Lower leg skin (tissue), 4 donors: ENCODE measurements at places on chromosomes 7 and 10.

DNA sequence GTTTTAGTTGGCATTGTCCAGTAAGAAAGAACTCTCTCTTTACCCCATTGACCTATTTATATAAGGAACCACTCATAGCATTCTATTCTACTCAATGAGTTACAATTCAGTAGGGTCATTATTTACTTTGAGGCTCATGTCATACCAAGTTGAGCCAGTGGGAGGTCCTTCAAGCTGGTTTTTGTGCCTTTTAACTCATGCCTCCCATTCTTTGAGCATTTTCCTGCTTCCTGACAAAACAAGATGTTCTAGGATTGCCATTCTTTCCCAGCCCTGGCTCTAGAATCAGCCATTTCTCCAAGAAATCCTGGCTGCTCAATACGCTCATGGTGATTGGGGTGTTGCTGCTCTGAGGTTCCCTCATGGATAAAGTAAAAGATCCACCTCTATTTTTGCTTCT is 250.1 kb downstream of the ABCA13 start:
- DNase-seq, result no peak

- no peak for DNase-seq
These were observed 317.1 kb upstream of the NPVF start for GRCh38 chr7:25545124-25546008.

DNA sequence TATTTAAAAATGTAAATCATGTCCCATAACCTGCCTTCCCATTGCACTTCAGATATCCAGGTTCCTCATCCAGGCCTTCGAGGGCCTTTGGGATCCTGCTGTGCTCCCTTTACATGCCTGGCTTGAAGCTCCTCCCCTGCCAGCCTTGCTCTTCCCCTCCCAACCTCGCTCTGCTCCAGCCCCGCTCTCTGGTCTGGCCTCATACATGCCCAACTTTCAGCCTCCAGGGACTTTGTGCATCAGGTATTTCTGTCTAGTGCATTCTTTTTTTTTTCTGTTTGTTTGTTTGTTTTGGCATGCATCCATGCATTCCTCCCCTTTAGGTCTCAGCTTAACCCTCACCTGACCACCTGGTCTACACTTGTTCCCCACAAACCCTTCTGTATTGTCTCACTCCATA is 160.3 kb downstream of the SNX10 start:
- no peak for DNase-seq

- DNase-seq, result no peak
These were observed 223.2 kb downstream of the PRKG1 start for GRCh38 chr10:51297438-51297837.

- DNase-seq, result no peak
These were observed 18.2 kb upstream of the MYH16 start for GRCh38 chr7:99254390-99254789.

GRCh38 chr7:92680442-92680841 is 90.3 kb upstream of the FAM133B start:
- DNase-seq, result no peak

GRCh38 chr7:24705461-24705954 is 51.8 kb downstream of the GSDME start:
- no peak for DNase-seq

DNA sequence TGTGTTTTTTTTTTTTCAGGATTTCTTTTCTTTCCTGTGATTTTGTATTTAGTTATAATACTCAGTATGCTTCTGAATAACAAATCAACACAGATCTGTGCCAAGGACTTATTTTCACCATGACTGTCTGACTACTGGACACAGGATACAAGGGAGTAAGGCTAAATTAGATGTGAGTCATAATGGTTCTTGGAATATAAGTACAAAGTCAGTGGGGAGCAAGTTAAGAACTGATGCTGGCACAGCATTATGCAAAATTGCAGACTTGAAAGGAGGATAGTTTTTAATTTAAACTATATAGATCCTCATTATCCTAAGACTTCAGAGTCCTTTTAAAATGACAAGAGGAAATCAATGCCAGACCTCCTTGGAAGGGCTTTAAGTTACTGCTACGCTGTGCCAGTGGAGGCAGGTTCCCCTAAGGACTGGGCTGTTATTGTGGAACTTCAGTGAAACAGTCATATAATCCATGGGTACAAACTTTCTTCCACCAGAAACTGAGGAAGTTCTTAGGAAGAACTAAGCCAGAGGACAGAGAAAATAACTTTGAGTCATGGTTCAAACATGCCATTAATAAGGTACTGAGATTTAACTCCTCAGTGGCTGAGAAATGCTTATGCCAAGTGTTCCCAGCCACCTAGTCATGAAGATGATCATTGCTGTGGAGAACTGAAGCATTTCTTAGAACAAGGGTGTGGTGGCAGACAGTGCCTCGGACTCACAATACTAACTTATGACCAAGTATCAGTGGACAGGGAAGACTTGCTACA is 531.2 kb downstream of the HTR7 start:
- DNase-seq, result no peak

- DNase-seq, result no peak
These were observed 47.8 kb upstream of the CPN1 start for GRCh38 chr10:100129424-100129823.

GRCh38 chr7:150975536-150976319 is 2.4 kb downstream of the KCNH2 start:
- DNase-seq, result no peak

- no peak for DNase-seq
These were observed 19.7 kb downstream of the GPRIN2 start for GRCh38 chr10:46536781-46537180.

GRCh38 chr10:49550563-49550962 is 11.6 kb upstream of the ERCC6 start:
- DNase-seq, result no peak

- no peak for DNase-seq
These were observed 206.3 kb upstream of the PRSS1 start for GRCh38 chr7:142542942-142543341.

GRCh38 chr7:135773464-135773863 is 24.9 kb upstream of the FAM180A start:
- DNase-seq, result no peak

- no peak for DNase-seq
These were observed 128.5 kb upstream of the STEAP1 start for GRCh38 chr7:90025771-90026170.

DNA sequence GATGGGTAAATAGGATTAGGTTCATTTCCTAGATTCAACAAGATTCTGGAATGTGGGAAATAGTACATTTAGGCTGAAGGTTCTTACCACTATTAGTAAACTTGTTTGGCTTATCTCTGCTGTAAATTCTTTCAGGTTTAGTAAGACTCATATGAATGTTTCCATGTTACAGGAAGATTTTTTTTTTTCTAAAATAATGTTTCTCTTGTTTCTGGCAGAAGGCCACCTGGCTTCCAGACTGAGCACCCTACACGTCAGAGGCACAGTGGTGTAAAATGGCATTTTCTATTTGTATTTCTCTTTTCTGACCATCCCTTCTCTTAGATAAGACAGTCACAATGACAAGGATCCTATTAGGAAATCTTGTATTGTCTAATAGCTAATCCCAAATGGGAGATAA is 22.7 kb upstream of the AASS start:
- DNase-seq, result no peak

DNA sequence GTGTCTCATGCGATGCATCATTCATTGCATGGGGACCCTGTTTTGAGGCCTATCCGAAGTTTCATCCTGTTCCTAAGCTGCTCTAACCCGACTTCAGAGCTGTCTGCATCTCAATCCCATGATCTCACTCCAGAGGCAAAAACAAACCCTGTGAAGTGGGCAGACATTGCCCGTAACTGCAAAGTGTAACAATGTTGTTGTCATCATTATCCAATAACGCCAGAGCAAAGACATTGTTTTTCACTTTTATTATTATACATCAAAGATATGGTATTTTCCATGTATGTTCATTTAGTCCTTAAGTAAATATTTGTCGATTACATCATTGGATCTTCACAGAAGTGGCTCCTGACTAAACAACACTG is 246.7 kb downstream of the KLF6 start:
- no peak for DNase-seq

DNA sequence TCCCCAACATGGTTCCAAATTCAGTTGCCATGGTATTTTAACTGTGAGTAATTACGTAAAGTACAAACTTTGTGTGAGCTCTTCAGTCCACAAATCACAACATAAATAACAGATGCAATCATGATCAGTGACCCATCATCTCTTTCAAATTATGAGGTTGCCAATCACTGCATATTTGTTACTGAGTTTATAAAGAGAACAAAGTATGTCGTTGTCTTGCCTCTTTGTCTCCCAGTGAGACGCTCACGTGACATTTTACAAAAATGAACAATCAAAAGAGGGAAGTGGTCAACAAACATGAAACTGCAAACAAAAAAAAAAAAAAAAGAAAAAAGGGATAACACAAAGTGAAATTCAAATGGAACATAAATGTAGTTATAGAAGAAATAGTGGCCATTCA is 122.7 kb upstream of the PDSS1 start:
- DNase-seq, result no peak

DNA sequence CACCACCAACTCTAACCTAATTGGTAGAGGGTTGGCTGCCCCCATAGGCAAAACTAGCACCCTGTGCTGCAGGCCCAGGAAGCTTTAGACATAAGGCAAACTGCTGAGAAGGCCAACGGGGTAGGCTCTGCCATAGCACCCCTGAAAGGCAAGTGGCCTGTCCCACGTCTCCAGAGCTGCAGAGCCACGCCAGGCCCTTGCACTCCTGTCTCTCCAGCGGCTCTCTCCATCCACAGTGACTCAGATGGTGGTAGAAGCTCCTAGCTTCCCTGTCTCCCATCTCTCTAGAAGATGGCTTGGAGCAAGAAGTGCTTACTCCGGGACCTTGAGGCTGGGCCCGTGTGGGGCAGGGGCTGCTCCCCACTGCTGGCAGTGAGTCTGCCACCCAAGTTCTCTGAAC is 310.6 kb upstream of the ZMIZ1 start:
- no peak for DNase-seq

DNA sequence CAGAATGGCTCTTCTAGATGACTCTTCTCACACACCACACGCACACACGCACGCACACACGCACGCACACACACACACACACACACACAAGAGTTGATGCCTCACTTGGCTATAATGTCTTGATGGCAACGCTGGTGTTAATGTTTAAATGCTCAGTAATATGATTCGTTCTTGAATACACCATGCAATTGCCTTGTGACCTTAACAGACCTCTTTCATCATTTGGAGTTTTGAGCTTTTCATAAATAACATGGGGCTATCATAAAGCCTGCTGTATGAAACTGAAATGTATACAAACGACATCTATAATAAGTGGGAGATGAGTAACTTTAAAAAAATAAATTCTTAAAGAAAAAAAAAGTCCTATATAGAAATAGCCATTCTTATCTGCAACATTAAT is 8.2 kb downstream of the JCAD start:
- DNase-seq, result no peak

- no peak for DNase-seq
These were observed 214.5 kb downstream of the SNX13 start for GRCh38 chr7:17725821-17726220.

DNA sequence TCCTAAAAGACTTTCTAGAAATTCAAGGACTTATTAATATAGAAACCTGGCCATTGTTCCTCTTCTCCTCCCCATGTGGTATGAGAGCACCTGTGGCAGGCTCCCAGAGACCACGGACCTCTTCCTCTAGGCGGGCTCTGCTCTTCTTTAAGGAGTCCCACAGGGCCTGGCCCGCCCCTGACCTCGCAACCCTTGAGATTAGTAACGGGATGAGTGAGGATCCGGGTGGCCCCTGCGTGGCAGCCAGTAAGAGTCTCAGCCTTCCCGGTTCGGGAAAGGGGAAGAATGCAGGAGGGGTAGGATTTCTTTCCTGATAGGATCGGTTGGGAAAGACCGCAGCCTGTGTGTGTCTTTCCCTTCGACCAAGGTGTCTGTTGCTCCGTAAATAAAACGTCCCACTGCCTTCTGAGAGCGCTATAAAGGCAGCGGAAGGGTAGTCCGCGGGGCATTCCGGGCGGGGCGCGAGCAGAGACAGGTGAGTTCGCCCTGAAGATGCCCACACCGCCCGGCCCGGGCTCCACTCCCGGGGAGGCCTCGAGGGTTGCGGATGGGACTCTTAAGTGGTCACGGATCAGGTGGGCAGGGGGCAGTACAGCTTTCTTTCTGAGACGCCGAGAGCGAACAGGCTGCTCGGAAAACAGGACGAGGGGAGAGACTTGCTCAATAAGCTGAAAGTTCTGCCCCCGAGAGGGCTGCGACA is at the start of gene SLC26A4:
TSS of gene SLC26A4 (plus strand) at position 448 of the 700 bp plus-strand sequence. CDS start 814 bp downstream, outside the sequence.
- DNase-seq, result no peak

DNA sequence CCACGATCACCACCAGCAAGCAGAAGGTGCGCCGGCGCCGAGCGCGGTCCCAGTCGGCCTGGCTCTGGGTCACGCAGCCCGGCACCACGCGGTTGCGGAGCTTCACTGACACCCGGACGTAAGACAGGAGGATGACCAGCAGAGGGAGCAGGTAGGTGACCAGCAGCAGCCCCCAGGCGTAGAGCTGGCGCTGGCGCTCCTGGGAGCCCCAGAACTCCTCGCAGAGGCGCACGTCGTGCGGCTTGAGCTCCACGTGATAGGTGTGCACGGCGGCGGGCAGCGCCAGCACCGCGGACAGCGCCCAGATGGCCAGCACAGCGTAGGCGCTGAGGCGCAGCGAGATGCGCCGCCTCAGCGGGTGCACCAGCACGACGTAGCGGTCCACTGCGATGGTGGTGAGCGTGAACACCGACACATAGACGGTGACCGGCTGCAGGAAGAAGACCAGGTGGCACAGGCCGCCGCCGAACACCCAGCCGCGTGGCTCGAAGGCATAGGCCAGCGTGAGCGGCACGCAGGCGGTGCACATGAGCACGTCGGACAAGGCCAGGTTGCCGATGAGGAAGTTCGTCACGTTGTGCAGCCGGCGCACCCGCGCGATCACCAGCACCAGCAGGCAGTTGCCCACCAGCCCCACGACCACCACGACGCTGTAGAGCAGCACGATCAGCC is 920 bp downstream of the PRLHR start:
- no peak for DNase-seq

GRCh38 chr10:43980313-43980712 is 331.6 kb upstream of the ZNF32 start:
- no peak for DNase-seq

DNA sequence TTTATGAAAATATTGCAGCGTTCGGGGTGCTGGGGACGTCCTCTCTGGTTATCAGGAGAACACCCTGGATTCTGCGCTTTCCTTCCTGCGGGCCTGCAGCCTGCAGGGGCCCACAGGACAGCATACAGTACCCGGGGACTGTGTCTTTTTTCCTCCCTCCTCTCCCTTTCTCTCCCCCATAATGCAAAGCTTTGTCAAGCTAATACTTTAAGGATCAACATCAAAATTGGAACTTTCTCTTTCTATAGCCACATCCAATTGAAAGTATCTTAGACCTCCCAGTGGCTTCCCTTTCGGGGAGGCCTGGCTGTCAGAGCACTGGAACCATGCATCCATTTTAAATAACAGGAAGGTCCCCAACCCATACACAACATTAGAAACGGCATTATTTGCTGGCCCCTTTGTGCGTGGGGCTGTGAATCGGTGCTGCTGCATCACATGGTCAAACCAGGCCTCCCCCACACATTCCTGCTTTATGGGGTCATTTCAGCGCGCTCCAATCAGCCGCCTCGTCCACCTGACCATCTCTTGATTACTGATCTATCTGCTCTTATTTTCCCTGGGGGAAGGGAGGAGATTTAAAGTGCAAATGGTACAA is 505.1 kb downstream of the DNAJB6 start:
- DNase-seq, result no peak

- no peak for DNase-seq
These were observed 137.4 kb downstream of the C7orf25 start for GRCh38 chr7:42774436-42774835.

GRCh38 chr10:48652344-48652743 is 32.3 kb upstream of the WDFY4 start:
- no peak for DNase-seq

- DNase-seq, result no peak
These were observed 61.3 kb downstream of the PIP4K2A start for GRCh38 chr10:22652988-22653481.
